ENCODE measurements at places on chromosomes 12 and 14. TPM values are rescaled to one million over a fixed set of nuclear protein-coding genes. Genes with fewer than 3 reads are reported as not detected.

The CNPY2 gene
- 95.0 TPM for total RNA-seq

The EPYC gene
- not detected for total RNA-seq

The NEUROD4 gene
- total RNA-seq, result not detected

The LALBA gene
- total RNA-seq, result not detected

DNA sequence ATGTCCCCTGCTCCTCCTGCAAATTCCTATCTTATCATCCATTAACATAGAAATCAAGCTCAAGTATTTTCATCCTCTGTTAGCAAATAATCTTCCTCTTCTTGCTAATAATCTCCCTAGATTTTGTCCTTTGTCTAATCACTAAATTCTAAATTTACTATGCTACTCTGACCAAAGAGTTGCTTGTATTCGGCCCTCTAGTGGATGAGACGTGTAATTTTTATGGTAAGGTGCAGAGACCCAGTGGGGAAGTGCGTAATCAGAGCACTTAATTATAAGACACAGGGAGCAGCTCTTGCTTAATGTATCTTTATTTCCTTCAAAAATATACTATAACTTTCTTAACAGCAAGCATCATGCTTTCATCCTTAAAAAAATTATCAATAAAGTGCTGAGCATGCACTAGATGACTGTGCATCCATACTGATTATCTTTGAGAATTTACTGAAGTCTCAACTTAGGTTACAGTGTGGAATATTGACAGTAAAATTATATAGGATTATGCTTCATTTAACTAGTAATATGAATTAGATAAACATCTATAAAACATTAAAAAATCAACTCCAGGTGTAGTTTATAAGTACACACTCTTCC is 212.6 kb downstream of the SLC16A7 start:
- no peaks in the 10 kb centered on the region for H3K4me1 ChIP-seq
- DNase-seq, result no peak
- no peak overlapping the region for H3K4me3 ChIP-seq
- H3K27ac ChIP-seq, result no peak overlapping the region
- H3K36me3 ChIP-seq, result no peaks in the 10 kb centered on the region
- H3K27me3 ChIP-seq, result peaks cover 2% of the 10 kb centered on the region

- no peak for DNase-seq
- H3K4me3 ChIP-seq, result no peak overlapping the region
- H3K27ac ChIP-seq, result no peak overlapping the region
- H3K27me3 ChIP-seq, result no peaks in the 10 kb centered on the region
- H3K4me1 ChIP-seq, result no peaks in the 10 kb centered on the region
These were observed 254.0 kb downstream of the NTF3 start for GRCh38 chr12:5685935-5686334.

GRCh38 chr12:76920172-76921099 is 41.6 kb upstream of the CSRP2 start:
- no peak overlapping the region for H3K27ac ChIP-seq
- H3K4me3 ChIP-seq, result no peak overlapping the region
- no peak for DNase-seq
- H3K36me3 ChIP-seq, result no peaks in the 10 kb centered on the region
- H3K27me3 ChIP-seq, result peaks cover 17% of the 10 kb centered on the region

DNA sequence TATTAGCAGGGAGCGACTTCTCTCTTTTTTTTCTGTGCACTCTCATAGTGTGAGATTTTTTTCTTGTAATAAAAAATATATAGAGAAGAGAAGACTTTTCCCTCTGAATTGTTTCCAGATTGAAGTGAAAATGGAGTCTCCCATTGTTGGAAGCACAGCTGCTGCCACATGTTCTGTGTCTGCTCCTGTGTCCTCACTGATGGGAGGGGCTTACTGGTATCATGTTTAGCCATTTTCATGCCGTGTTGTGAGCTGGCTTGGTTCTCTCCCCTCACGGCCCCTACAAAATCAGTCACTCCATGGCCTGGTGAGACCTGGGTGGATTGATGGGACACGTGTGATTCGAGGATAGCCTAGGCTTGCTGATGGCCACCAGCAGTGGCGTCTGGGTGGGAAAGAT is 379.7 kb upstream of the DDHD1 start:
- H3K4me3 ChIP-seq, result no peak overlapping the region
- H3K36me3 ChIP-seq, result no peaks in the 10 kb centered on the region
- no peaks in the 10 kb centered on the region for H3K4me1 ChIP-seq
- H3K27me3 ChIP-seq, result no peaks in the 10 kb centered on the region
- H3K27ac ChIP-seq, result no peak overlapping the region

- peaks cover 2% of the 10 kb centered on the region for H3K4me1 ChIP-seq
- no peak overlapping the region for H3K4me3 ChIP-seq
- DNase-seq, result no peak
- H3K27me3 ChIP-seq, result peaks cover 33% of the 10 kb centered on the region
- H3K27ac ChIP-seq, result no peak overlapping the region
- no peaks in the 10 kb centered on the region for H3K36me3 ChIP-seq
These were observed 67.3 kb downstream of the SPTB start for GRCh38 chr14:64812412-64812811.

GRCh38 chr14:94462219-94462551 is 9.6 kb upstream of the SERPINA11 start:
- peaks cover 8% of the 10 kb centered on the region for H3K27me3 ChIP-seq
- H3K4me1 ChIP-seq, result peaks cover 3% of the 10 kb centered on the region
- no peak overlapping the region for H3K4me3 ChIP-seq
- H3K36me3 ChIP-seq, result no peaks in the 10 kb centered on the region

DNA sequence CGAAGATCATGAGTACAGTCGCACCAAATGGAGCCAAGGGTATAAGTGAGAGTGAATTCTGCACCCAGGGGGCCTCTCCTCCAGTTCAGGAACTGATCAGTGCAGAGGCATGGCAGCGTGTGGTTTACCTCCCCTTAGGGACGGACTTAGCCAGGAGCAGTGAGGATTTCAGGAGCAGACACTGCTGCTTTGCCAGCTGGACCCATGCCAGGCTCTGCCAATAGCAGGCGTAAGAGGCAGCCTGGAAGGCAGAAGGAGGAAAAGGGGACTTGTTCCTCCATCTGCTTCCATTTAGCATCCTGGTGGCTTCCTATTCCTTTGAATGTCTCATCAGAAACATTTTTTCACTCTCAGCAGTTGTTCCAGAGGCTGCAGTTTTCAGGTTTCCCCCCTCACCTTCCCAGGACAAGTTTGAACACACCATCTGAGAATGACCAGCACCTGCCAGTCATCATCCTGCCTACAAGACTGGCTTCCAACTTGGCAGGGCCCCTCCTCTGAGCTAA is 137.0 kb upstream of the LMNTD1 start:
- no peak for DNase-seq
- no peaks in the 10 kb centered on the region for H3K27me3 ChIP-seq
- no peak overlapping the region for H3K4me3 ChIP-seq
